ENCODE measurements at places on chromosomes 1 and 21.
A peak's percentile ranks its signal among the peaks of the same experiment; 100 is the strongest.

- no peak for DNase-seq
Measured at GRCh38 chr1:10701145-10701544, 95.3 kb downstream of the CASZ1 start.

DNA sequence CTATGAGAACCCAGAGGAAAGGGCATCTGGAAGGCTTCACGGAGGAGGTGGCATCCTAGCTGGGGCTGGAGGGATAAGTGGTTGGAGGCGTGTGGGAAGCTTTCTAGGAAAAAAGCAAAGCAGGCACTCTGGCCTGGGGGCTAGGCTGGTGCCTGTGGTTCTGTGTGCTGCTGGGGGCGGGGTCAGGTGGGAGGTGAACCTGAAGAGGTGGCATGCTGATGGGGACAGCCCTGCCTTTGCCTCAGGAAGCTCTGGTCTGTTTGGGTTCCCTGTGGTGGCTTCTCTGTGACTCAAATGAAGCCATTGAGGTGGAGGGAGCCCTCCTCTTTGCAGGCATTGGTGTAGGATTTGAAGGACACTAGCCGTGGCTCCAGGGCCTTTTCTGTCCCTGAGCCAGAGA lies 221.6 kb upstream of the POU3F1 start:
- no peak for DNase-seq

GRCh38 chr1:2799811-2800663 lies 1.5 kb downstream of the TTC34 start:
- DNase-seq, result no peak

DNA sequence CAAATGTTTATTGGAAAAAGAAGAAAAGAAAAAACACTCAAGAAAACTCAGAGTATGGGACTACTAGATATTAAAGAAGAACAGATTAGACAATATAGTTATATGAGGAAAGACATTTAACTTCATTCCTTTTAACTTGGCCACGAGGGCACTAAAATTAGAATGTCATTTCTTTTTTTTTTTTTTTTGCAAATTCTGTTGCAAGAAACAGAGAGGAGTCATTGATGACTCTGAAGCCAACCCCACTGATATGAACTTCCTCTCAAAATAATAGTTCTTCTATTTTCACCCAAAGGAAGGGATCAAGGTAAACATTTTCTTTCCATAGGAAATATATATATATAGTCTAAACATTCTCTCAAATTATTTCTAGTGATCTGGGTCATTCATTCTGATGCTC lies 24.6 kb upstream of the PEX19 start:
- no peak for DNase-seq

DNA sequence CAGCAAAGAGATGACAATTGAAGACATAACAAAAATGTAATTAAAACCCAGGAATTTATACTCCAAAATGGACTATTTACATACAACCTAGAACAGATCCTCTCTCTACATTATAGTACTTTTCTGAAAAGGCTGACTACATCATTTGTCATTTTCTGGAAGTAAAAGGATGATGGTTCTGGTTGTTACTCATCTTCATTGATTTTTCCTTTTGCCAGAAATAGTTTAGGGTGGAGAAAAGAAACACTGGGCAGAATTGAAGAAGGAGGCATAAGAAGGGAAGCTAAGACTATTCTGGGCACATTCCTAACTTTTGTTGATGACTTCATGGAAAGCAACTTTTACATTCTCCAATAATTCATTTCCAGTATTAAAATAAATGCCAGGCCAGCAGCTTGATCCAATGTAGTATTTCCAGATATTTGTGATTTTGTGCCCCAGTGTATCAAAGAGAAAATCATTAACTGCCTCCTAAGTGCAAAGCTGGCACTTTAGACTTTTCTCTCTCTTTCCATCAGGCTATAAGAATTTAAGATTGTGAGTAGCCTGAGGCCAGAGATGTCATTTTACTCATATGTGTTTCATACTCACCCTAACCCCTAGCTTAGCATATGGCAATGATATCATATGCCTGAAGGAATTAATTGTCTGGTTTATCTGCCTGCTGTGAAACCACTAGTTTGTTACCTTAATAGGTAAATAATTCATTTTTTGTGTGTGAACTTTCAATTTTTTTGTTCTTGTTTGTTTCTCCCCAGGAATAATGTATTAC lies 369.5 kb upstream of the LYPLAL1 start:
- DNase-seq, result no peak

DNA sequence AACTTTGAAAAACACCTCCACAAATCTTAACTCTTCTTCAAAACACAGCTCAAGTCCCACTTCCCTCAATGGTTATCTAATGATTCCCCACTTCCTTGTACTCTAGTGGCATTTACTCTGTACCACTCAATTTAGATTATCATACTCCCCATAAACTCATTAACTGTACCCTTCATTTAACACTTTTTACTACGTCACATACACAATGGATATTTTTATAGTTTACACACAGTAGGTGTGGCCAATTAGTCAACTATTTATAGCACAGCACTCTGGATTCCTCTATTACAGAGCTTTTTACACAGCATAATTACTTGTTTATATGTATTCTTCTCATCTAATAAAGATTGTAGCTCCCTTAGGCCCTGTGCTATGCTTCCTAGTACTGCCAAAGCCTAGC lies 62.1 kb downstream of the FOXJ3 start:
- no peak for DNase-seq

DNA sequence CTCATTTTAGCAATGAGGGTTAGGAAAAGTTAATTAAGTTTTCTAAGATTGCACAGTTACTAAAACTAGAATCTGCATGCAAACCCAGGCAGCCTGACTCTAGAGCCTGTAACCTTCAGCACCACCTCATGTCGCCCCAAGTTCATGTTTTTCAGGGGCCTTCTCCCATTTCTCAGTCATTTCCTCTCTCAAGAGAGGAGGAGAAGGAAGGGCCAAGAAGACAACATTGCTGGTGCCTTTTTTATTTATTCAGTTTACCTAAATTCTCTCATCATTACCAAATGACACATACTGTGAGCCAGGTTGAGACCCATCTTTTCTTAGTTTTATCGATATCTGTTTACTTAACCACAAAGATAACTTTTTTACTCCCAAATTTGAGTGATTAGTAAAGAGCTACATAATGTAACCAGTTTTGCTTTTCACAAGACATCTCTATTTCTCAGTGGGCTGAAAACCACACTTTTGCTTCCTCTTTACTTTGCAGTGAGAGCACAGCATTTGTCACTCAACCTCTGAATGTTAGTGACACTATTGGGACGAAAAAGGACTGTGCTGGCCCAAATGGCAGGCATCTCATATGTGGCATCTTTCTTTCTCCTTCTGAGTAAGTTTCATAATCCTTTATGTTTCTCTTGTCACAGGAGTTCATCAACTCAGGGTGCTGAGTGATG lies at the start of gene CD101:
Gene CD101 (plus strand): TSS at position 507 of the 674 bp plus-strand sequence. CDS start 58 bp downstream, at position 565.
- peak; percentile 66 for DNase-seq

- DNase-seq, result no peak
Measured at GRCh38 chr1:102595106-102595505, 513.2 kb downstream of the COL11A1 start.

- DNase-seq, result no peak
Measured at GRCh38 chr1:243433737-243434370, 178.0 kb downstream of the SDCCAG8 start.

DNA sequence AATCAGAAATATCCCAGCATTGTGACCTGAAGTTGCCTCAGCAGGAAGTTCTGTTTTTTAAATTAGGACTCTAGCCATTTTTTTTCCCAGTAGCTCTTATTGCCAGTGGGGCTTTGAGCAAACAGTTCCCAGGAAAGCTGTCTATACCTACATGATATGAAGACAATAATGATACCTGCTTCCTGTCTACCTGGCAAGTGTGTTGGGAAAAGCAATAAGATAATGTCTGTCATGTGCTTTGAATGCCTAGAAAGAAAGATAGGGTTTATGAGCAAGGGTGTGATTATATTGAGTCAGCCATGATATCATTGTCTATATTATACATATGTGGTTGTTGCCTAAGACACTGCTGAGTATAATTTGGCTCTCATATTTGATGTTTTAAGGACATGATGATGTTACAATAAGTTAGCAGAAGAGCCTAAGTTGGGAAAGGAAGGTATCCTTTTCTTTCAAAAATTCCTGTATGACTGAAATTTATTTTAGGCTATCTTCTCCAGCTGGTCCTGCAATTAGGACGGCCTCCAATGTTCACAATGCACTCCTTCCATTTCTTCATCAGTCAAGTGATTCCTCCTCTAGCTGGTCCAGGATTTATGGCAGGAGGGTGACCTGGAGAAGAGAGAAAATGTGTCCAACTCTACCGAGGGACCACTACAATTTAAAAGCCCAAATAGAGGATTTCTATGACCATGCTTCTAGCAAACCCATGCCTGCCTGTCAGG lies 99.6 kb upstream of the CDC42BPA start:
- no peak for DNase-seq

GRCh38 chr1:36920801-36921405 lies 113.4 kb downstream of the GRIK3 start:
- DNase-seq, result no peak

- DNase-seq, result peak; percentile 43
Measured at GRCh38 chr1:65260851-65261473, 48.4 kb upstream of the DNAJC6 start.

GRCh38 chr1:209601809-209602657 lies 18.5 kb downstream of the CAMK1G start:
- no peak for DNase-seq

GRCh38 chr1:42758641-42759040 lies 8.2 kb downstream of the P3H1 start:
- DNase-seq, result no peak

DNA sequence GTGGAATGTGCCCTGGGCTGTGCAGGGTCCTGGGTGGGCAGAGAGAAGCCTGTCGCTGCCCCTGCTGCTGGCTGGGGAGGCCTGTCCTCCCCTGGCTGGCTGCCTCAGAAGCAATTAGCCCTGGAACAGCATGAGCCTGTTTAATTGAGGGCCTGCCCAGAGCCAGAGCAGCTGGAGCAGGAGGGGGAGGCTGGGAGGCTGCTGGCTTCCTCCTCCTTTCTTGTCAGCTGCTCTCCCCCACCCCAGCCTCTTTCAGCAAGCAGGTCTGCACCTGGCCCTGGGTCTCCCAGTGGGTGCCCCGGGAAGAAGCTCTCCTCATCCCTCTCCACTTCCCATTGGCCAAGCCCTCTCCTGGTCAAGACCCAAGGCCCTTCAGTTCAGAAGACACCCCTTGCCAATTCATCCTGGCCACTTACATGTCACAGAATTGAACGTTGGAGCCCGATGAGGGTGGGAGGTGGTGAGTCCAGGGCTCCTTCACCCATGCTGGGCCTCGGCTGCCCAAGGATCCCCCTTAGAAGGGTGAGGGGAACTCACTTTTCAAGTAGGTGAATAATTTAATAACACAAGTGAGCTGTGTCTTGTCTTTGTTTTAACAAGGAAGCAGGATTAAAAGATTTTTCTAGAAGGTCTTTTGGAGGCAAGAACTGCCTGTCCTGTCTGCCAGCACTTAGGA lies 13.2 kb downstream of the AMPD2 start:
- DNase-seq, result no peak

DNA sequence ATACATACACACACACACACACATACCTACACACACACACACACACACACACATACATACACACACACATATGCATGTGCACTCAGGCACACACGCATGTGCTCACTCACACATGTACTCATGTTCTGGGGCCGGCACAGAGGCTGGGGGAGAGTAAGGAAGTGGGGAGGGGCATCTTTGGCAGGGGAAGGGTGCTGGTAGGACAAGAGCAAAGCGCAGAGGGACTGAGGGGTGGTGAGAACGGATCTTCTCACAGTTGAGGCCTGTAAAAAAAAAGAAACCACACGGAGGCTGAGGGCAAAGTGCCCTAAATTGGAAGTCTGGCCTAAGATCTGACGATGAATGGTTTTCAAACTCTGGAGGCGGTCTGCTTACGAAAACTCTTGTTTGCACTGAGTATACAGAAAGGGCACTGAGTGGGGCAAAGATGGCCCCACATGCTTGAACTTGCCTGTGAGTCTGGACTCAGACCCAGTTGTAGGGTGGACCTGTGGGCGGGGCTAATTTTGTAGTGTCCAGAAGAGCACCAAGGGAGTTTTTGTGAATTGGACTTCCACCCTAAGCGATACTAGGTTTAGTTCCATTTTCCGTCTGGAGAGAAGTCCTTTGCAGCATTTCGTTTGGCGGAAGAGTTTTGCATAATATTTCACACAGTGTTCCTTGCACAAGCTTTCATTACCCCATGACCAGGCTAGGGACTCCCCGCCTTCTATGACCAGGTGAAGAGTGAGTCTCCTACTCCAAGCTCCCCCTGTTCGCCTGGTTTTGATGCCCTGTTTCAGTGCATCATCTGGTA lies 79.3 kb upstream of the LYST start:
- no peak for DNase-seq

GRCh38 chr1:18691648-18692047 lies 61.0 kb downstream of the PAX7 start:
- no peak for DNase-seq

DNA sequence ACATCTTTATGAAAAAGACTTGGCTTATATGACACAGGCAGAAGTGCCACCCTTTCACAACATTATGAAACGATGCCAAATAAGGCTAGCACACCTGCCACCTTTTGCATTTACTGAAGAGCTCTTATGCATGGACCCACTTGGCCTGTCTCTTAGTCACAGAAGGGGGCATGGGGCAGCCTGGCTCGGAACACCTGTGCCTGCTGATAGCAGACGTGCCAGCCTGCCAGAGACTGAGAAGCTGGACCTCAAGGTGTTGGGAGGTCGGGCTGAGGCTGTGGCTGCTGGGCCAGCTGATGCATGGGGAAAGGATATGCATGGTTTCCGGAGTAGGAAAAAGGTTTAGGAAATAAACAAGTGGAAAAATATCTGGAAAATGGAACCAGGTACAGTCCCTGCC lies 21.5 kb downstream of the RCAN1 start:
- no peak for DNase-seq

Measured in T-helper 1 cell (primary cell).